ENCODE measurements at places on chromosomes 2 and 18.

- DNase-seq: no peak
Observed at GRCh38 chr2:203817147-203817546, 50.4 kb upstream of the CTLA4 start.

- no peak for DNase-seq
Observed at GRCh38 chr2:50952596-50952995, 79.3 kb downstream of the NRXN1 start.

- no peak for DNase-seq
Observed at GRCh38 chr2:2022941-2023586, 278.7 kb upstream of the PXDN start.

DNA sequence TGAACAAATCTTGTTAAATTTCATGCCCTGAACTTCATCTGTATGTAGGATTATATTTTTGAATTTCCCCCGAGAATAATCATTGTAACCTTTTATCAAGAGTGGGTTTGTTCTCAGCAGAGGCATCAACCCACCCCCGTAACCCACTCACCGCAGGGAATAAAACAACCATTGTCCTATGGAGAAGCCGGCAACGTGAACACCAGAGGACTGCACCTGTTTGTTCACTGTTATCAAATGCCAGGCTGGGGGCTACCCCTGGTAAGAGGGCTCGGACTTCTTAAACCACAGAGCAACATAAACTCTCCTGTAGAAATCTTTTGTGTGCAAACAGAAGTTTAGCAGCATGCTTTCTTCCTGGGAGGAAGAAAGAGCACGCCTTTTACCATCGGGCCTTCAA lies 610.4 kb downstream of the ERBB4 start:
- no peak for DNase-seq

DNA sequence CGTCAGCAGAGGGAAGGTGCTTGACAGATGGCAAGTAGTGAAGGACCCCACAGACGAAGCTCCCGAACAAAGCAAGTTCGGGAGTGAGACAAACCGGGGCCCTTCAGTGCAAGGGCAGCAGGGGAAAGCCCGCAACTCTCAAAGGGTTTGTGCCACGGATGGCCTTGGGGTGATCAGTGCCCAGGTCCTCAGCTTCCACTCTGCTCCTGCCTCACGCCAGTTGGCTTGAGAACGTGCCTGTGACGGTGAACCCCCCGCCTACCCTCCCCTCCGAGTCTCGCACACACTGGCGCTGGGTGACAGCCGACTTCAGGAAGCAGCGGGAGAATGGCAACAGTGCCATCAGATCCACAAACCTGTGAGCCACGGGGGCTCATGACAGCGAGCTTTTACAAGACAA lies 56.8 kb upstream of the SALL3 start:
- DNase-seq: no peak

DNA sequence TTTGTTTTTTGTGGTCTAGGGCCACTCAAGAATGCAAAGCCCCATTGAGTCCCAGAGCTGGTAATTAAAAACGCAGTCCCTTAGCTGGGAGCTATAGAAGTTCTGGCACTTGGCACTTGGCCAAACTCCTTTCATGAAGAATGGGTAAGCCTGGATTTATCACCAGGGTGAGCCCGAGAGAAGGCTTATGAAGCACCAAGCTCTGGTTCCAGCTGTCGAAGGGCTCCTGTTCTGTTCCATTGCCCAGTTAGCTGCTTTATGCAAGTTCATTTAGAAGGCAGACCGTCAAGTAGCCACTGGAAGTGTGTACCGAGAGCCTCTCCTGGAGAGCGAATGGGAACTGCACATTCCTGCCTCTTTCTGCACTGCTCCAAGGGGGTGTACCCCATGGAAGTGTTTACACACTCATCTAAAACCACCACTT lies 14.2 kb downstream of the ECEL1 start:
- no peak for DNase-seq

DNA sequence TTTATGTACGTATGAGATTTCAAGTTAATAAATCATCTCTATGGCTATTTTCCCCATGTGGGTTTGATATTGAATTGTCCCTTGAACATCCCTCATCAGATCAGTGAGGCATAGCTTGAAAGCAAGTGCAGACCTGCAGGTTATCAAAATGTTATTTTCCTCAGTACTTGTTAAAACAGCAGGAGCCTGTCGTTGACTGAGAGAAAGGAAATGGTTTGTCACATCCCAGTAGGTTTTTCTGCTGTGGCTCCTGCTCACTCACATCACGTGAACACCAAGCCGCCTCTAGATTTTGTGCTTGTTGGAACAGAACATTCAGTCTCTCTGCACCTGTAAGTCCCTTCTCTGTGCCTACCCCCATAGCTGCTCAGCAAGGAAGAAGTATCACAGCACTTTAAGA lies 340.3 kb downstream of the CELF4 start:
- DNase-seq: no peak

DNA sequence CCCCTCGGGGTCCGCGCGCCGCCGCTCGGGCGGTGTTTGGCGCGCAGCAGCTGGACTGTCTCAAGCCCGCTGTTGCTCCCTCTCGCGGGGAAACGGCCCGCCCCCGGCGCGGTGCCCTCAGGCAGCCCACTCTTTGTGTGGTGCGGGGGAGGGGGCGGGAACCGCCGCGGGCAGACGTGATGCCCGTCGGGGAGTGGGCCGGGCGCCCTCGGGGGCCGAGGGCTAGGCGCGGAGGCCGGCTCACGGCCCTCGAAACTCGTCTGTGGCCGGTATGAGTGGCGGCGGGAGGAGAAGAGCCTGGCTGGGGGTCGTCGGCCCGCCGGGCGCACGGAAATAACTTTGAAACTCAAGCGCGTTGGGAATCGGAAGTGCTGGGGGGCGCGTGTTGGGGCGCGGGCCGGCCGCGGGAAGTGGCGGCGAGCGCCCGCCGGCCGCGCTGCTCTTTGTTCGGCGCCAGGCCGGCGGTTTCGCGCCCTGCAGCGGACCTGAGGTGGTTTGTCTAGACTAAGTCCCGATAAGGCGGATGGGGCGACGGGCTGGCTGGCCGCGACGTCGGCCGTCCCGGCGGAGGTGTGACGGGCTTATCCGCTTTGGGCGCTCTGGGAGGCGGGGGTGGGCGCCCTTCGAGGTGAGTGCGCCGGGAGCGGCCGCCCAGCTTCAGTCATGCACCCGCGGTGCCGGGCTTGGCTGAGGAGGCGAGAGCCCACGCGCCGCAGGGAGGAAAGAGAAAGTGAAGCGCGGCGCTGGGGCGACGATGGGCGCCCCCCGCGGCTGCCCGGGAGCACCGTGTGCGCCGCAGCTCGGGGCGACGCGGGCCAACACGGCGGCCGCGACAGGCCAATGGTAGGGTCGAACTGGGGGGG lies 679 bp downstream of the PTMA start:
- DNase-seq: no peak

- peak; percentile 83 for DNase-seq
Observed at GRCh38 chr2:97699765-97700444, 13.5 kb upstream of the ZAP70 start.

DNA sequence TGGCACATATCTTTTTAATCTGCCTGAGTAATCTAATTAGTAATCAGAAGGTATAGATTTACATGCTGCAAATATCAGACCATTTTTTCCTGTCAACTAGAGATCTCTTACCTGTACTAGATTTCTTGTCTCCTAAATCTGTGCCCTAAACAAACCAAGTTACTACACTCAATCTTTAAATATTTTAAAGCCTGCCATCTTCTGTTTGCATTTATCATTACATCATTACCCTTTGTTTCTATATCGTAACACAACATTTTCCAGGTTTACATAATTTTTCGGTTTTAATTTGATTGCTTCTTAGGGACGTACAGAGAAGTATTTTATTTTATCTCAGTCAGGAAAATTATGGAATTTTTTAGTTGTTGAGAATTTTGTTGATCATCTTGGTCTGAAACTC lies 25.7 kb downstream of the PSMA8 start:
- DNase-seq: no peak

DNA sequence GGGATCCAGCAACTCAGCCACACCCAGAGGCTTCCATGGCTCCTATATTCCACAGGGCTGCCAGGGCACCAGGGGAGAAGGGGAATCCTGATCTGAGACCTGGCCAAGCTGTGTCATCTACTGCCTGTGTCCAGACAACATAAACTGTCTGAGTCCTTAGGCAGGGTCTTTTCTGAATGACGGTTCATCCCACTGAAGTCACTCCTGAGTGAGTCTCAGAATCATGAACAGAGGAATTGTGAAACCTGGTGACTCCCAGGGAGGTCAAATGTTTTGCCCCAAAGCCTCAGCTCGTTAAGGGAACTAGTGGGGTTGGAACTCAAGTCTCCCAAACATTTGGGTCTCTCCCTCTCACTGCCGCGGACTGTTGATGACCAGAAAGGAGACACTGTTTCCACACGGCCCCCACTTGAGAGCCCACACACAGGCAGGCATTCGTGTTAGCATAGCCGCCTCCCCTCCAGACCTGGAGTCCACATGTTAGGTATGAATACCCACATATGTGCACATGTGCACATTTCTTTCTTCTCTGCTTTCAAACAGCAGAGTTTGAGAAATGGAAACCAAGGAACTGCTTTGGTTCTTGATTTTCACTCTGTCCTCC lies 125.0 kb upstream of the MSH6 start:
- DNase-seq: no peak
